ENCODE measurements at places on chromosomes 4 and X.

DNA sequence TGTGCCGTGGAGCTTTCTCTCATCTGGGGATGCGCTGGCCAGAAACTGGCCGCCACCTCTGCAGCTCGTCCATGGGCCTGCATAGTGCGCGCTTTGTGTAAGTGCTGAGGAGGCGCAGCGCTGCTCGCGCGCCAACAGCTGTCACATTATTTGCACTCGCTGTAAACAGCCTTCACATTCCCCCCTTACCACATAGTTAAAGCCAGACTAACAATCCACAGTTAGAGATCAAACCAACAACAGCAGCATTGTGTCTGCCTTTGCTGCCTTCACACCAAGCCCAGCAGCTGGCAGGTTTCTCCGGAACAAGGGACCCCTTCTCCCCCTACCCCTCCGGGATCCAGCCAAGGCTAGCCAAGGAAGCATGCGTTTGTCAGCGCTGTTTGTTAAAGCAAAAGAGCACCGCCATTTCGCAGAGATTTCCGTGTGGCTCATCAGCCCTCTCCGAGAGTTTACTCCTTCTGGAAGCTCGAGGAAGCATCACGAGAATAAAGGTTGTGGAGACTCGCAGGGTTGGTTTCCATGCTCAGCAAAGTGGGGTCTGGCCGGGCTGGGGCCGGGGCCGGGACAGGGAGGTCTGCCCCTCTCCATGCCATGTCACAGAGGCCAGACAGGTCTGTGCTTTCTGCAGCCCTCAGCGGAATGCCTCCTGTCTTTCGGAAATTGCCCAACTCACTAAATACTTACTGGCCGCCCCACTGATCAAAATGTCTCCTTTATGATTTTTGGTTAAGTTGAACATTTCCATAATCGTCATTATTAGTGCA is 11.0 kb downstream of the BCOR start:
- DNase-seq = no peak

DNA sequence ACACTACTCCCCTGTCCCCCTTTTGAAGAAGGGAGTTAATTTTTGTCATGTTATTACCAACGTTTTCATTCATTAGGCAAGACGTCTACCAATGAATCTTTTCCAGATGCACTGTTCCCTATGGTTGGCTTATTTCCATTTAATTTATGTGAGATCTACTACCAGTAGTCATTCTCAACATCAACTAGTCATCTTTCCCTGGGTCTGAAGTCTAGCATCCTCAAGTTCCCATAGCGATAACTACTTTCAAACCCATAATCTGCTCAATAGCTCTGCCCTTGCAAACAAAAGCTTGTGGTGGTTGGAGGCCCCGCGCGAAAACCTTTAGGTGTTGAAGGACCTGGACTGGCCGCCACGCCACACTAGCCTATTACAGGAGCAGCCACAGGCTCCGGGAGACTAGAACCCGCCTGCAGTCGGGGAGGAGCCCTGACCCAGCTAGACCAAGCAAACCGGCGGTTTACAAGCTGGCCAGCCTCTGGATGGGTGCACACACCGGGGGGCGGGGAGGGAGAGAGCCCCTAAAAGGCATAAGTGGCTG is 746 bp downstream of the PPAT start:
- DNase-seq = no peak

DNA sequence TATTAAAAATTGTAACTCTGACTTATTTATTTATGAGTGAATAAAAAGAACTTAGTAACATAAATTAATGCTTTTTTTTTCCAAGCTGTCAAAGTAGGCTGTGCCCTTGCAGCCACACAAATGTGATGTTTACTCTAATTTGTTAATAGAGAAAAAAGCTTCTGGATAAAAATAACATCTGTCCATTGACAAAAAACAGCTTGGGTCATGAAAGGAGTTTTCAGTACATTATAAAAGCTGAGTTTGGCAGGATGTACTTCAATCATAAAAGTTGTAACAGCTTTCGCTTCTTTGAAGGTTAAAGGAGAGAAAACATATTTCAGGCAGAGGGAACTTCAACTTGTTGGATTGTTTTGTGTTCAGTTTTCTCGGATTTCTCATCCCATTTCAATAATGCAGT is 105.6 kb downstream of the SLC4A4 start:
- no peak for DNase-seq

DNA sequence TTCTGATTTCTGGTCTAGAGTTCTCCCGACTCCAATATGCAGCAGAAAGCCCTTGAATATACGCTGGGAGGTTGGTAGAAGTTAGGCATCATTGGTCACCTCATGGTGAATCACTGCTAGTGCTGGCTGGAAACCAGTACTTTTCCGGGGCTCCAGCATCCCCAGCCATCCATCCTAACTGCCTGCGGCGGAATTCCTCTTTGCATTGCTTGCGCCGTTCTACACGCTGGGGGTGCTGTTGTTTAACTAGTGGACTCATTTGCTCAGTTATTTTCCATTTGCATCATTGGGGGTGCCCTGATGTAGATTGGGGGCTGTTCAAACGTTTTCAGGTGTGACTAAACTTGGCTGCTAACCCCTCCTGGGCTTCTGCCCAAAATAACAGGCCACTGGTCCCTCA is 23.3 kb upstream of the GPR50 start:
- no peak for DNase-seq

DNA sequence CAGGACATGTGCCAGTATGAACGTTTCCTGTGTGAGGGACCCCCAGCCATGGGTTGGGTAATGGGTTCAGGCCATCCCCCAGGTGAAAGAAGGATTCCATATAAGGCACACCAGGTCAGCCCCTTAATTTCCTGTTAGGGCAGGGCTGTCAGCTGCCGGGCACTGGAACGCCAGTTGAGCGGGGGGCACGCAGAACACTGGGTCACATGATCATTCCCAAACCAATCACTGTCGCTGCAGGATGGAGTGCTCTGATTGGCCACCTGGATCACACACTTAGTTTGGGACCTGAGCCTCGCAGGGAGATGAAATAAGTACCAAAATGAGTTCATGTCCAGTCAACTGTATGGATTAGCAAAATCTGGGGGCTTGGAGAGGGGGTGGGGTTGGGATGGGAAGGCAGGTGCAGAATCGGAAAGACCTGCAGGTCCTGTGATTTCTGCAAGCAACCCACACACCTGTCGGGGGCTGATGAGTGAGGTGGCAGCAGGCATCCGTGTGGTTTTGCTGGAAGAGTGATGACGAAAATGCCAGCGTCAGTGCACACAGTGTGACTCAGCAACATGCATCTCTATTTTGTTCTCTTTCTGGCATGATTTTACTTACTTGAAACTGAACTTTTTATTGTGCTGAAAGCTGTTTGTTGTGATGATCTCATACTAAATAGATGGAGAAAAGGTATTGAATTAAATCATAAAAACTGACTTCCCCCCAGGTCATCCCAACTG is 32.2 kb downstream of the RNF212 start:
- DNase-seq = no peak

DNA sequence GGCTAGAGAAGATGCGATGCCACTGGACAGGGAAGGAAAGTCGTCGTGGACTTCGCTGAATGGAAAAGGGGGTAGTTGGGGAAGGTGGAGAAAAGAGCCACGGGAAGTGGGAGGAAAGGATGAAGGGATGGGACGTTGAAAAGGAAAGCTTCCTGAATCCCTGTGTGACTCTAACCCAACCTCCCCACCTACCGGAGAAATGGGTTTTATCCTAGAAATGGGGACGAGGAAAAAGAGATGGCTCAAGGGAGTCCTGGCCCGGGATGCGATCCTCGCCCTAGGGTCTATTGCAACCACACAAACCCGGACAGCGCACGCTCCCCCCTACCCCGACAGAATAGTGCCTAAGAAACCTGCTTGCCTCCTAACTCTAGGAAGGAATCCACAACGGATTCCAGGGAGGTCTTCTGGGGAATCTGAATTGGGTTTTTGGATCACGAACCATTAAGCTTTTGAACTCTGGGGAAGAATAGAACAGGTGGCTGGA is 738 bp upstream of the TSPAN5 start:
- no peak for DNase-seq

- DNase-seq = no peak
Measured at GRCh38 chr4:93896516-93896915, 68.0 kb downstream of the ATOH1 start.

- DNase-seq = no peak
Measured at GRCh38 chrX:13387666-13388494, 68.0 kb upstream of the ATXN3L start.

GRCh38 chr4:8778291-8778690 is 93.3 kb downstream of the HMX1 start:
- DNase-seq = no peak

- no peak for DNase-seq
Measured at GRCh38 chr4:2591189-2591588, 54.7 kb downstream of the FAM193A start.

GRCh38 chrX:106742193-106742592 is 15.7 kb downstream of the RNF128 start:
- no peak for DNase-seq

- DNase-seq = no peak
Measured at GRCh38 chrX:74272230-74272629, 31.8 kb upstream of the ZCCHC13 start.

Measured in CD4-positive, alpha-beta T cell treated with Interleukin-17A for 4 hours (primary cell).